ENCODE measurements at places on chromosomes 5 and 9.

DNA sequence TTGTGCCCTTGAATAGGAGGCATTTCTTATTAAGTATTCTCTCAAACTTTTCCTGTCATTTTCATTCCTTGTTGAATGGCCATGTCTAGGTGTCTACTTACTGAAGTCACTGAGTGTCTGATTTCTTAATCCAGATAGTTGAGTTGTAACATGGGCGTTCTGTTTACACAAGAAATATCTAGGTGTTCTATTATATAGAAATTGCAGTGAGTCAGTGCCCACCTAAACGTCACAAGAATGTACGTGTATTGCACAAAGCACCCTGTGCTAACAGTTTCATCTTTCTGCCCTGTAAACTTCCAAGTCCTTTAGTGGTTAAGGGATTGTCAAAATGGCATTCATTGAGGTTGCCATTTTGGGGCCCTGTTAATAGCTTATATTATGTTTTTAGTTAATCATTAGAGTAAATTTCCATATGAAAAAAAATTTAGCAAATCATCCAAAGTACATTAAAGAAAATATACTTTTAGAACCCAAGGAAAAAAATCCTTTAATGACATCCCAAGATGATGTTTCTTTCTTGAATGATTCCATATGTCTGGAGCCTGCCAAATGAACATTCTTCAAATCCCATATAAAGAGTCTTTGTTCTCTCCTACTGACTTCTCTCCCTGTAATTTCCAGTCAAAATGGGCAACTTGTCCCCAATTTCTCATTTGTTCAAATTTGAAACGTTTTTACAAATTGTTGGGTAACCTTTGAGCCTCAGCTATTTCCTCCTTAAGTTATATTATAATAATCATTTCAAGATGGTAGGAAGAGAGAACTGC is 114.2 kb downstream of the GOLPH3 start:
- DNase-seq = no peak

- DNase-seq = no peak
These were observed 10.1 kb downstream of the ARL14EPL start for GRCh38 chr5:116042375-116042774.

- peak; percentile 97 for DNase-seq
These were observed 74.7 kb downstream of the PIP5K1B start for GRCh38 chr9:68779558-68780379.

GRCh38 chr9:20940447-20941173 is 90.8 kb downstream of the HACD4 start:
- DNase-seq = no peak

GRCh38 chr5:117165068-117165467 is 590.4 kb upstream of the SEMA6A start:
- DNase-seq = no peak

- no peak for DNase-seq
These were observed 38.7 kb upstream of the ELL2 start for GRCh38 chr5:96000308-96000707.

DNA sequence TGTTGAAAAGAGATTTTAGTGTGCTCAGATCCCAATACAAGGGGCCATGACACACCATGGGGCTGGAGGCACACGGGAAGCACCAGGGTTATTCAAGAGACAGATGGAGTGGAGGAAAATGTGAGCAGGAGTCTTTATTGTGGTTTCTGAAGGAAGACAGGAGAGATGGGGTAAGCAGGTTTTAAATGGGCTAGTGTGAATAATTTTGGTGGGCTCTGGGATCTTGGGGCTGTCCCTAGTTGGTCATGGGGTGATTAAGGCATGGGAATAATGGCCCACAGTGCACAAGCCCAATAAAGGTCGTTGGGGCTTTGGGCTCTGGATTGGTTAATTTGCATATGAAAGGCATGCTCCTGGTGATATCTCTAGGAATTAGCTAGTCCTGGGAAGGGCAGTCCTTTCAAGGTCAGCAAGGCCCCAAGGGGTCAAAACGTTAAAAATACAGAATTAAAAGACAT is 3.6 kb upstream of the SCGB3A2 start:
- no peak for DNase-seq

- no peak for DNase-seq
These were observed 105.6 kb downstream of the NIPBL start for GRCh38 chr5:36982146-36982545.

Measured in muscle of arm (tissue), 14 donors.